ENCODE measurements at places on chromosomes 5 and 9.

GRCh38 chr9:116975126-116975525 is 288.0 kb downstream of the TRIM32 start:
- H3K36me3 ChIP-seq = no peaks in the 10 kb centered on the region
- no peak for DNase-seq
- H3K4me3 ChIP-seq = no peak overlapping the region

DNA sequence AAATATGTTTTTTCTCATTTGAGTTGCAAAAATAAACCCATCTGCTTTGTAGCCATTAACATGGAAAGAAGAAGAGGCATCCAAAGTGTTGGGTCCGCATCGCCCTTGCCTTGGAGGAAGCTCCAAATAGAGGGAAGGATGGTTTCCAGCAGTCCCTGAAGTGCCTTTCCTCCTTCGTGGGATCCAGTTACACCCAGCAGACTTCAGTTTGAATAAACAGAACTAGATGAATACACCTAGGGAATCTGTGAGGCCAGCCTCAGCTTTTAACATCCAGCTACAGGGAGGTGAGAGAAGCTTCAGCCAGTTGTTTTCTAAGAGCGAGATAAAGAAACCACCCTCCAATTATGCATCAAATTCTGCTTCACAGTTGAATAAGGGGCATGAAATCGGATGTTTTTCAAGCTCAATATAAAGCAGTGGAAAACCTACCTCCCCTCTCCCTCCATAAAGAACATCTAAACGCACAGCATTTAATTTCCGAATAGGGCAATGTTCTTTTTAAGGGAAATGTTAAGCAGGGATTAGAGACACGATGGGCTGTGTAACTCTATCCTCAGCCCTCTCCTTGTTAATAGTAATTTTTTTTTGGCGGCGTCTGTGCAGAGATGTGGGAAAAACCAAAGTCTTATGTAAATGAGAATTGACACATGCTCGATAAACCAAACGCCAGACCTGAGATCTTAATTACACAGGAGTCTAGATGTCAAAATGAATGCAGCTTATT is 264.7 kb downstream of the SLIT3 start:
- DNase-seq = no peak
- H3K4me3 ChIP-seq = no peak overlapping the region
- H3K27ac ChIP-seq = no peak overlapping the region
- no peaks in the 10 kb centered on the region for H3K36me3 ChIP-seq
- no peaks in the 10 kb centered on the region for H3K4me1 ChIP-seq

GRCh38 chr5:167284222-167284890 is 1007.1 kb upstream of the WWC1 start:
- DNase-seq = no peak
- no peaks in the 10 kb centered on the region for H3K36me3 ChIP-seq
- H3K27ac ChIP-seq = no peak overlapping the region
- H3K4me3 ChIP-seq = no peak overlapping the region

DNA sequence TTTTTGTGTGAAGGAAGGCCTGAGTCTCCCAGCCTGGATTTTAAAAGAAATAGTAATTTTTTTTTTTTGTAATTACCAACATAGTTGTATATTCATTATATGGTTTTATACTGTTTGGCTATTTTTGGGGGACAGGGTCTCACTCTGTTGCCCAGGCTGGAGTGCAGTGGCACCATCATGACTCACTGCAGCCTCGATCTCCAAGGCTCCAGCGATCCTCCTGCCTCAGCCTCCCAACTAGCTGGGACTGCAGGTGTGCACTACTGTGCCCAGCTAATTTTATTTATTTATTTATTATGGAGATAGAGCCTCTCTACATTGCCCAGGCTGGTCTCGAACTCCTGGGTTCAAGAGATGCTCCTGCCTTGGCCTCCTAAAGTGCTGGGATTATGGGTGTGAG is 5.1 kb downstream of the LRRC8A start:
- peaks cover 52% of the 10 kb centered on the region for H3K4me1 ChIP-seq
- no peak for DNase-seq
- no peak overlapping the region for H3K27ac ChIP-seq
- no peak overlapping the region for H3K4me3 ChIP-seq
- peaks cover 13% of the 10 kb centered on the region for H3K36me3 ChIP-seq

GRCh38 chr5:63794296-63794695 is 167.9 kb downstream of the HTR1A start:
- no peaks in the 10 kb centered on the region for H3K36me3 ChIP-seq
- no peak for DNase-seq

DNA sequence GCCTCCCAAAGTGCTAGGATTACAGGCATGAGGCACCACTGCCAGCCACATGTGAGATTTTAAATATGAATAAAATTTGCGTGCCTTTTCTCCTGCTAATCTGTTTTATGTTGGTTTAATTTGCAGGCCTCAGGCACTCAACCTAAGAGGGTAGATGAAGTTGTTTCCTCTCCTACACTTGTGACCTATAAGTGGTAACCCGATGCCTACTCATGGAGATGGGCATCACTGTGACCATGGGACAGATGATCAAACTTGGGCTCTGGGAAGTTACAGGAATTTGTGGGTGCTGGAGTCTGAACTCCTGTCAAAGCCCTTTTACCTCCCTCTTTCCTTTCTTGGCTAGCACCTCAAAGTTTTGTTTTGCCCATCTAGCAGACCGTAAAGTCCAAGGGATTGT is 1.1 kb downstream of the SLC28A3 start:
- no peak overlapping the region for H3K27ac ChIP-seq
- no peak overlapping the region for H3K4me3 ChIP-seq
- no peak for DNase-seq

- no peak overlapping the region for H3K27ac ChIP-seq
- H3K4me3 ChIP-seq = no peak overlapping the region
- H3K27me3 ChIP-seq = peaks cover 3% of the 10 kb centered on the region
- H3K36me3 ChIP-seq = no peaks in the 10 kb centered on the region
- H3K4me1 ChIP-seq = no peaks in the 10 kb centered on the region
- no peak for DNase-seq
These were observed 84.7 kb downstream of the CSNK1A1 start for GRCh38 chr5:149466457-149466972.

DNA sequence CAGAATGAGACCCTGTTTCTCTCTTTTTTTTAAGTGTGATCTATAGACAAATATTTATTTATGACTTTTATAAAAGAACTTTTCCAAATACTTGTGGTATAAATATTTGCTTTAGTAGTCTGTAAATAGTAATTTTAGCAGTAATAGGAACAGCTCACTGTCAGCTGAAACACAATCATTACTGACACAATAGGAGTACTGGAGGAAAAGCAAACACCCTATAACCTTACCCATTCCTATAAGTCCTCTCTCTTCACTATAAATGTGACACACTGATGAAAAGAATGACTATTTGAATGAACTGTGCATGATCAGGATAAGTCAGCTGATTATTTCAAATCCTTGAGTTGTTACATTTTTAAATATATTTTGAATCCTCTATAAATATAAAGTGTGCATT is 72.4 kb downstream of the CDH12 start:
- no peaks in the 10 kb centered on the region for H3K4me1 ChIP-seq
- H3K36me3 ChIP-seq = no peaks in the 10 kb centered on the region
- no peak for DNase-seq
- H3K27me3 ChIP-seq = no peaks in the 10 kb centered on the region
- no peak overlapping the region for H3K4me3 ChIP-seq

DNA sequence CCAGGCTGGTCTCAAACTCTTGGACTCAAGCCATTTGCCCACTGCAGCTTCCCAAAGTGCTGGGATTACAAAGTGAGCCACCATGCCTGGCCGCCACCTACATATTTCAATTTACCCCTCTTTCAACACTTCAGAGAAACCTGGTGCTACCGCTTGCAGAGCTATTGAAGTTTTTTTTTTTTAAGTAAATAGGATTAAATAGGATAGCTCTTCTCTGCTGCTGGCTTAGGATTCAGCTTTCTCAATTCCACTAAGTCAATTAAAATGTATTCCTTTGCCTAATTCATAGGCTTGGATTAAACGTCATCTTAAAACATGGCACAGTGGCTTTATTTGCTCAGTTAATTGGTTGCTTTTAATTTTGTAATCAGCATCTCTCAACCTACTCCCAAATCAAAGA is 41.0 kb downstream of the KIAA1191 start:
- H3K27ac ChIP-seq = no peak overlapping the region
- no peaks in the 10 kb centered on the region for H3K4me1 ChIP-seq
- no peaks in the 10 kb centered on the region for H3K27me3 ChIP-seq
- H3K4me3 ChIP-seq = no peak overlapping the region

- peaks cover 17% of the 10 kb centered on the region for H3K27me3 ChIP-seq
- DNase-seq = no peak
- peaks cover 4% of the 10 kb centered on the region for H3K36me3 ChIP-seq
- no peaks in the 10 kb centered on the region for H3K4me1 ChIP-seq
- no peak overlapping the region for H3K4me3 ChIP-seq
These were observed 720 bp downstream of the TUSC1 start for GRCh38 chr9:25677301-25678146.

GRCh38 chr5:149166128-149166527 is 24.8 kb downstream of the ABLIM3 start:
- no peaks in the 10 kb centered on the region for H3K4me1 ChIP-seq
- DNase-seq = no peak
- H3K27ac ChIP-seq = no peak overlapping the region
- H3K4me3 ChIP-seq = no peak overlapping the region
